ENCODE measurements at places on chromosomes 4 and X.

DNA sequence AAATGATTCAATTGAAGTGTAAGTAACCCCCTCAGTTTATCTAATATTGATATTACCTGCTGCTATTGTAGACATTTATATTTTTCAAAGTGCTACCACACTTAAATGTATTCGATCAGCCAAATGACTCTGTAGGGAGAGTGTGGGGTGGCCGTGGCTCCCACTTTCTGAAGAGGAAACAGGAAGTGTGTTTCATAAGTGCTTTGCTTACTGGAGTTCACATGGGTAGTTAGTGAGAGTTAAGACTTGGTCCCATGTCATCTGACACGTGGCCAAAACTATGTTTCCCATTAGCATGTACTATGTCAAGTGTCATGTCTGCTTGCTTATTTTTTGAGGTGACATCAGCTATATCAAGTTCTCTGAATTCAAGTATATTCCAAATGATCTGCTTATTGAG lies 308.1 kb upstream of the GATB start:
- no peak for DNase-seq

DNA sequence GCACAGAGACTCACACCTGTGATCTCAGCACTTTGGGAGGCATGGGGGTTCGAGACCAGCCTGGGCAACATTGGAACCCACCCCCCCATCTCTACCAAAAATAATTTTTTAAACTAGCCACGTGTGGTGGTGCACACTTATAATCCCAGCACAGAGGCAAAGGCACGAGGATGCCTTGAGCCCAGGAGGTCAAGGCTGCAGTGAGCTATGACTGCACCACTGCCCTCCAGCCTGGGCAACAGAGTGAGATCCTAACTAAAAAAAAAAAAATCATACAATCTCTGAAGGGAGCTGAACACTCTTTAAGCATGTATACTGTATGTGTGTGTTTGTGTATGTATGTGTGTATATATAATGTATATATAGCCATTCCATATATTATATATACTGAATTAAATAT lies 2.5 kb upstream of the PRKX start:
- DNase-seq, result no peak

DNA sequence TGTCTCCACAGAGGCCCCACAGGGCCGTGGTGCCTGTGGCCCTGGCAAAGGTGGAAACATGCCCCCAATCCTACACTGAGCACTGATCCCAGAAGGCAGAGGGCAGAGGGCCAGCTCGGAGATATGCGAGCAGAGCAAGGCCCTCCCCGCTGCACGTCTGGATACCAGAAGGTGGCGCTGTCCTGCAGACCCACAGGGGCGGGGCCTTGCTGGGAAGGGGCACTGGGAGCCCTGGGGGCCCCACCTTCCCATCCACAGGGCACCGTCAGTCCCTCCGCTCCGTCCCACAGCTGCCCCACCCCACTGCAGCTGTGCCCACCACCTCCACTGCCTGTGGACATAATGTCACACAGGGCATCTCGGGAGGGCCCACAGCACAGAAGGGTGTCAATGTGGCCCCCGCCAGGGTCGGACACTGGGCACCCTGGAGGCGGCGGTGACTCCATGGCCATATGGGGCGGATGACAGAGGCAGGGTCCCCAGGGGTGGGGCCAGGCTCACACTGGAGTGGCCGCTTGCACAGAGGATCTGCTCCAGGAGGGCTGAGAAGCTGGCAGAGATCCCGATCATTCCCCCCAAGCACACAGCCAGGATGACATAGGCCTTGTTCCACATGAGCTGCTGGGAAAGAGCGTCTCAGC lies 4.8 kb downstream of the SLC49A3 start:
- peak; percentile 40 for DNase-seq

- DNase-seq, result no peak
Measured at GRCh38 chr4:35604724-35605123, 639.6 kb downstream of the ARAP2 start.

DNA sequence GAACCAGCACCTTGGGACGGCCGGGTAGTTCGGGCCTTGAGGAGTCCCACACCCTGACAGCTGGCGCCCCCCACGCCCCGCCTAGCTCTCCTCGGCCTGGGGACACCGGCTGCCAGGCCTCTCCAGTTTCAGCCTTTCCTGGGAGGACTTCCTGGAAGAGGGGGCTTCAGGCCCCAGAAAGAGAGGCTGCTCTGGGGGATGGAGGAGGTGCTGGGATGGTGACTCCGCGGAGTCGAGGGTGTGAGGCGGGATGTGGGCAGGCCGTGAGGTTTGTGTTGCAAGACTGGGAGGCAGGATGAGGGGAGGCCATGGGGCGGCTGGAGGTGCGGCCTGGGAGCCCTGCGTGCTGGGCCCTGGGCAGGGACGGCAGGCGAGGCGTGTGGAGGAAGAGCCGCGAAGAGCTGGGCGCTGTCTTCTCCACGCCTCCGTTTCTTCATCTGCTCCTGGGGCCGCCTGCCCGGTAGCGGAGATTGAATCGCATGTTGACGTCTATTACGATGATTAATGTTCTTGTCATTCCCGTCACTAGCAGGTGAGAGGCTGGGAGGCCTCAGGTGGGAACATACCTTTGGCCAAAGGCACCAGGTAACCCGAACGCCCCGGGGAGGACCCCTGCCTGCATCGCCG lies 918 bp upstream of the FGFRL1 start:
- peak; percentile 17 for DNase-seq

GRCh38 chr4:14877246-14878225 lies 124.7 kb upstream of the CPEB2 start:
- no peak for DNase-seq

DNA sequence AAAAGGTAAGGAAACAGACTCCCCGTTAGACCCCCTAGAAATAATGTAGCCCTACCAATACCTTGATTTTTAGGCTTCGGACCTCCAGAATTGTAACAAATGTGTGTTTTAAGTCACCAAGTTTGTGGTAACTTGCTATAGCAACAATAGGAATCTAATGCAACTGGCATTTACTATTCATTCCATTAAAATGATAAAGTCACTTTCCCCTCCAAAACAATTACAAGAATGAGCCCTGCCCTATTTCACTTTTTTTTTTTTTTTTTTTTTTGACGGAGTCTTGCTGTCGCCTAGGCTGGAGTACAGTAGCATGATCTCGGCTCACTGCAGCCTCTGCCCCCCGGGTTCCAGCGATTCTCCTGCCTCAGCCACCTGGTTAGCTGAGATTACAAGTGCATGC lies 3.5 kb upstream of the DDX60L start:
- DNase-seq, result no peak

DNA sequence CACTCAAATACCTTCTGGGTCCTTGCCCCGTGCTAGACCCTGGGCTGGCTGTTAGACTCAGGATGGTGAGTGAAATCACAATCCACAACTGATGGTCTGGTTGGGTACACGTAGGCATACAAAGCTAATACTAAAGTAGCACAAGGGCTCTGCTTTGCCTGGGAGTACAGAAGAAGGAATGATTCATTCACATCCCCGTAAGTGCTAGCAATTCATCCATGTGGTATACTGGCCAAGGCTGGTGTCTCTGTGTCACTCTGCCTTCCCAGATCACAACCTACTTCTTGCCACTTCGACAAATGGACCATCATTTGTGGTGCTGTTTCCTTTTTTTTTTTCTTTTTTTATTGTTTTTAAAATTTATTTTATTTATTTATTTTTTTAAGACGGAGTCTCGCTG lies 19.7 kb upstream of the RBM47 start:
- DNase-seq, result no peak

- DNase-seq, result no peak
Measured at GRCh38 chrX:15816886-15817285, 26.6 kb downstream of the ZRSR2 start.

DNA sequence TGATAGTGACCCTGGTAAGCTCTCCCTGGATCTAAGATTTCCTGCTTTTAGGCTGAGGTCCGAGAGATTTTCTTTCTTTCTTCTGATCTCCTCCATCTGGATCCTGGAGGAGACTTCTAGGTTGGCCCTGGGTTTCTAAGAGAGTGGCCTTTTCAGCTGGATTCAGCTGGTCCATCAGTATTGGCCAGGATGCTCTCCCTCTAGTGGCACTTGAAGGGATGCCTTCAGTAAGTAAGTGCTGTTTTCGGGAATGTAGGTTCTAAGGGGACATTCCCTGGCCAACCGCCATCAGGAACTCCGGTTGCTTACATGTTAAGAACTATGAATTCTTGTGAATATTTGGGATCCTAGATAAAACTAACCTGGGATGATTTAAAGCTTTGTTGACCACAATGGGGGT lies 56.9 kb downstream of the SERTM2 start:
- DNase-seq, result no peak

DNA sequence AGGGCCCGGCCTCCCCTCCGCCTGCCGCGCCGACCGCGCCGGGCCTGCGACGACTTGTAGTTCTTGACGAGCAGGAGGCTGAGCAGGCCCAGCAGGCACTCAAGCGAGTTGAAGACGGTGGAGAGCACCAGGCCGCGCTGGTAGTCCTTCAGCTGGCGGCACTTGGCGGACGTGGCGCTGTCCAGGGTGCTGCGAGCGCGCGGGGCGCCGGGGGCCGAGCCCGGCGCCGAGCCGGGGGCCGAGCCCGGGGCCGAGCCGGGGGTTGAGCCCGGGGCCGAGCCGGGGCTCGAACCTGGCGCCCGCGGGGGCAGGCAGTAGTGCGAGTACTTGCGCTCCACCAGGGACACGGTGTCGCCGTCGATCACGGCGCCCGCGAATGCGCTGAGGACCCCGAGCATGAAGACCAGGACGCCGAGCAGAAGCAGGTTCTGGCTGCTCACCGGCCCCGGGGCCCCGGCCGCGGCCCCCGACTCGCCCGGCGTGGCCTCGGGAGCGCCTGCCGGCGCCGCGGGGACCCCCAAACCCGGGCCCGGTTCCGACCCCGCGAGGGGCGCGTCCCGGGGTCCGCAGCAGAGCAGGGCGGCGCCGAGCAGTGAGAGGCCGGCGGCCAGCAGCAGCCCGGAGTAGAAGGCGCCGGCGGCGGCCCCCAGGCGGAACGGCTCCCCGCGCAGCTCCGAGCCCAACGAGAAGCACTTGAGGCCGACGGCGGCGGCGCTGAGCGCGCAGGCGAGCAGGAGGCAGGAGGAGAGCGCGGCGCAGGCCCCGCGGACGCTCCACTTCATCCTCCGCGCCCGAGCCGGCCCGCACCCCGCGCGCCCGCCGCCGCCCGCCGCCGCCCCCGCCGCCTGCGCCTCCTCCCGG lies 584 bp downstream of the TMEM271 start:
- DNase-seq, result no peak

DNA sequence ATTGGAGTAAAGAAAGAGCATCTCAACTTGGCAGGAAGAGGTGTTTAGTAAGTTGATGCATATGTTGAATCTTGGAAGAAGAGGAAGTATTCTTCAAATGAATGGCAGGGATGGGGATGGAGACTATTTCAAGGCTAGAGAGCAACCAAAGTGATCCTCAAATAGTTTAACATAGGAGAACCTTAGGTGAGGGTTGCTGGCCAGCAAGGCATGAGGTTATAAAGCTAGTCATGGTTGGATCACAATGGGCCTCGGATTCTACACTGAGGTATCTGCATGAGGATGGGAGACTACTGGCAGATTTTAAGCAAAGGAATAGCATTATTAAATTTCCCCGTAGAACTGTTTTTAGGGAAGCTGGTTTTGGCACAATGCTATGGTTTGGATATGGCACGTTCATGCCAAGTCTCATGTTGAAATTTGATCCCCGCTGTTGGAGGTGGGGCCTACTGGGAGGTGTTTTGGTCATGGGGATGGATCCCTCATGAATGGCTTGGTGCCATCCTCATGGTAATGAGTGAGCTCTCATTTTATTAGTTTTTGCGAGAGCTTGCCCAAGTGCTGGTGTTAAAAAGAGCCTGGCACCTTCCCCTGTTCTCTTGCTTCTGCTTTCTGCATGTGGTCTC lies 41.9 kb upstream of the ETNPPL start:
- DNase-seq, result no peak

DNA sequence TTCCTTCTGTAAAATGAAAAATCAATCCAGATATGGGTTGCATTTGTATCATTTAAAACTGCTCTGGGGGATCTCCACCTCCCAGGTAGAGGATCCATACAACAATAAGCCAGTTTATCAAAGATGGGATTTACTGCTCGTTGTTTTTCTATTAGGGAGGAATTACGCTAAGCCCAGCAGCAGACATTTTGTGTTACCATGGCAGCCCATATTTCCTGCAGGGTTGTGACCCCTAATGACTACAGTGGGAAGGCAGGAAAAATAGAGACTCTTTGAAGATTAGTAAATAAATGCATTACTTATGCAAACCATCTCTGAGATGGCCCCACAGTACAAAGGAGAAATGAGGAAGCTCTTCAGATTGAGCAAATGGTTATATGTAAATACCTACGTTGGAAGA lies 253.4 kb upstream of the GPR101 start:
- no peak for DNase-seq

DNA sequence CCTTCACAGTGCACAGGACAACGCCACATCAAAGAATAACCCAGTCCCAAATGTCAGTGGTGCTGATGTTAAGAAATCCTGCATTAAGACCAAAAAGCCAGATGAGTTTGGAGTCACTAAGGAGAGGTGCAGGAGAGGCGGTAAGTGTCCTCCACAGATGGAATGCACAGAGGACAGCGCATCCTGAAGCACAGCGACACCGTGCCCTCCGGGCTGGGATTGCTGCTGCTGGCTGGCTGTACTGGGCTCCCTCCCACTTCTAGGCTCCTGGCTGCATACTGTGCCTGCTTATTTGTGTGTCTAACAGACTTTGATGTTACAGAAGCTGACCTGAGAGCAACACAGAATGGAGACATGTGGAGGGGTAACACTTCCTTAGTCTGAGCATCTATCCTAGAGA lies 325.6 kb upstream of the BOD1L1 start:
- DNase-seq, result no peak

GRCh38 chr4:109355835-109356234 lies 53.4 kb upstream of the COL25A1 start:
- DNase-seq, result no peak

- no peak for DNase-seq
Measured at GRCh38 chr4:7804756-7805385, 134.8 kb downstream of the AFAP1 start.

GRCh38 chrX:130418740-130419139 lies 17.0 kb downstream of the RBMX2 start:
- DNase-seq, result no peak

- no peak for DNase-seq
Measured at GRCh38 chr4:71827826-71828225, 43.9 kb upstream of the GC start.

DNA sequence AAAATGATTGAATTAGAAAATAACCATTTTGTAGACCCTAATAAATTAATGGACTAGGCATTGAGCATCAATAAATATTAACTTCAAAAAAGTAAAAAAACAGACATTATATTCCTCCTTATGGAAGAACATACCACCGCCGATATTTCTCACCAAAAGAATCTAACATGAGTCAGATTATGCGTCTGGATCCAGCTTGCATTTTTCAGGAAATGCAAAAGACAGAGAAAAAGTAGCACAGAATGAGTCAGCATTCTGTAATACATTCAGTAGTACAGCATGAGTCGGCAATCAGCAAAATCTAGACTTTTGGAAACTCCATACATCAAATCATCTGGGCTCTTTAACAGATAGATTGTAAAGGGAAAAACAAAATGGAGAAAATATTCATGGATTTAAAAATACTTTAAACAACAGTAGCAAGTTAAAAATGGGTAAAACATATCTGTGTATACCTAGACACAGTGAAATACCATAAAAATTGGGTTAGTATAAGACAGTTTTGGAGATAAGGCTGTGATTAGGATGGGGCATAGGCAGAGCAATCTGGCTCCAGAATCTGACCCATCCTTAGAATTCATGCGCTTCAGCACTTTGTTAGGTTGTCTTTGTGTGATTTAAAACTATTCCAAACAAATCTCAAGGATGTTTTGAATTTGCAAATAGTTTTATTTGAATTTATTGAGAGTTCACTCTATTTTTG lies 633.0 kb upstream of the FAM241A start:
- no peak for DNase-seq
